ENCODE measurements at places on chromosomes 3 and 15.

GRCh38 chr3:20125897-20126296 lies 60.1 kb downstream of the SGO1 start:
- no peak for DNase-seq

- DNase-seq = no peak
Observed at GRCh38 chr3:133535971-133536881, 37.3 kb upstream of the CDV3 start.

- no peak for DNase-seq
Observed at GRCh38 chr3:60304112-60304511, 947.1 kb downstream of the FHIT start.

GRCh38 chr3:38347421-38348200 lies 1.0 kb downstream of the XYLB start:
- DNase-seq = no peak

DNA sequence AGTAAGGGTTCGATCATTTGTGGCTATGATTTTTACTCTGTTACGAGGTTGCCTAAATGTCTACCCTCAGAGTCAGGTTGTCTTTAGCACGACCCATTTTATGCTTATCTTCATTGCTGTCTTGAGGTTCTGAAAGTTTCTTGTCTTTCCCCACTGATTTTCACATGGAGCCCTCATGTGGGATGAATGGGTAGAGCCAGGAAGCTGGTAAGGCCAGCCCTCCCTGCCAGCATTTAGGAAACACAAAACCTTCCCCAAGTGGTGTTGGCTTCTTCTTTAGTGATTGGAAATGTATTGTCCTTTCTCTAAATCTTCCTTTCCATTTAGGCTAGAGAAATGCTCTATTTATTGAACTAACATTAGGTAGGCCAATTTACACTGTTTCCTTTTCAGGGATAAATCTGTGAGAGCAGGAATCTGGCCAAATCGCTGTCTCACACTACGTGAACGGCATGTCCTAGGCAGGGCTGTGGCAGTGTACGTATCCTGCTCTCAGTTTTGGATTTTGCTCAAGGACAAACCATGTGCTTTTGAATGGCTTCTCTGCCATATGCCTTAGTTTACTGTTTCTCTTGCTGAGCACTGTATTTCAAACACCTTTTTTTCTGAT lies 43.7 kb downstream of the MYZAP start:
- DNase-seq = no peak

- DNase-seq = no peak
Observed at GRCh38 chr15:25901811-25902605, 38.9 kb upstream of the ATP10A start.

DNA sequence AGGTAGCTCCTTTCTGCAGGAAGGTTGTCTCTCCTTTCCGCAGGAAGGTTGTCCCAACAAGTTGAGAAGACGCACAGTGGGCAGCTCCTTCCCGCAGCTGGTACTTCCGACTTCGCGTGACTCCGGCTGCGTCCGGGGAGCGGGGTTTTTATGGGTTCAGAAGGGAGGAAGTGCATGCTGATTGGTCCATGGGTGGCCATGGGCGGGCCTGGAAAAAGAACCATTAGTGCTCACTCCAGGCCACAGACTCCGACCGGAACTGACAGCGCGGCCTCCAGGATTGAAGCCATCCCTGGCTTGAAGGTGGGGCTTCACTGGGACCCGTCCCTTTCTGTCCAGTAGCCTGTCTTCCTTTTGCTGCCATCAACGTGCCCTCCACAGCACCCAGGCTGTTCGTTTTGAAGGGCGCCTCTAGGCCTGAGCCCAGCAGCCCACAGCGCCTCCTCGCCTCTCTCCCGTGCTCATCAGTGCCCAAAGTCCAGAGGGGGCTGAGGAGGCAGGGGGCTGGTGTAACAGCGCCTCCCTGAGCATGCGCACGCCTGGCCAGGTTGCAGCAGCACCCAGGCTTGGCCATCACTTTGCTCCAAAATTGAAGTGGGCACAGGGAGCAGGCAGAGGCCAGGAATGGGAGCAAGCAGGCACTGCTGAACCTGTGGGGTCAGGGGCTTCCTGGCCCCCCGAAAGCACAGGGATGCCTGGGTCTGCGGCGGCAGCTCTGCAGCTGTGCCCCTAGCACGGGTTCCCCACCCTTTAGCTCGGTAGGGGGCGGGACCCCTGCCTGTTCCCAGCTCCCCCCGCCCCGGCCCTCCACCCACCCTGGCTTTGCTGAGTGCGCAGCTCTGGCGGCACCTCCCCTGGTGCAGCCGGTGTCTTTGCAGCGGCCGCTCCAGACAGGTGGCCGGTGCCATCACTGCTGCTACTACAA lies 330.6 kb upstream of the MCTP2 start:
- no peak for DNase-seq

- DNase-seq = no peak
Observed at GRCh38 chr3:179168918-179169317, 20.8 kb downstream of the PIK3CA start.

- peak; percentile 53 for DNase-seq
Observed at GRCh38 chr3:15097891-15098290, 1.1 kb downstream of the RBSN start.

DNA sequence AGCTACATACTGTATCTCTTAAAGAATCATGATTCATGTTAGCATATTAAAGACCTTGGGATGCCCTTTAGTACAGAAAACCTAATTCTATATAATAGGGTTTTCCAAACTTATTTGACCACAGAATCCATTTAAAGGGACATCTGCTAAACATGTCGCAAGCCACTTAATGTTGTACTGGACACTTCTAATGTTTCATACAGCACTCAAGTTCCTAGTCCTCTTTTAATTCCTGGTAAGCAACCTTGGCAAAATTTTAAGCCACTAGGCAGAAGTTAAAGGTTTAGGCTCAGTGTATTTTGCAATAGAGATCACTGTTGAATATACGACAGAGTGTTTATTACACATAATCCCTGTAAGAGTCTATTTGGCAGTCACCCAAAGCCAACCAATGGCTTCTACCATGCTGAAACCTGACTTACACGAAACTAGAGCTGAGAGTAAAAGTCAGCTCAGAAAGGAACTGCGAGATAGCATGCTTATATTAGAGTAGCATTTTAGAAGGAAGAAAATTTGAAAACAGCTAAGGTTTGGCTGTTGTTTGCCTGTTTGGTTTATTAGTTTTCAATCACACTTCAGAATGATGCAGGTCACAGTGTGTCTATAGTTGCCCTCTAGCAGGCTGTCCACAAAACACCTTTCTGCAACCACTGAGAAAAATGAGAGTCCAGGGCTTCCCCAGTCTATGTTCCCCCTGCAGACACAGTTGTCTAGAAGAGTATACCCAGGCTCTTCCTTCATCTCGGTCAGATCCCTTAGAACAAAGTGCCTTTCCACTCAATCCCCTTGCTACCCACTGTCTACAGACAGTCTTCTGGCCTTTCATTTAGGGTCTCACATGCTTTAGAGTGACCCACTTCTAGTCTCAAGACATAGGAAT lies 104.4 kb downstream of the FMN1 start:
- DNase-seq = no peak

- no peak for DNase-seq
Observed at GRCh38 chr3:57923752-57924151, 84.5 kb upstream of the FLNB start.

DNA sequence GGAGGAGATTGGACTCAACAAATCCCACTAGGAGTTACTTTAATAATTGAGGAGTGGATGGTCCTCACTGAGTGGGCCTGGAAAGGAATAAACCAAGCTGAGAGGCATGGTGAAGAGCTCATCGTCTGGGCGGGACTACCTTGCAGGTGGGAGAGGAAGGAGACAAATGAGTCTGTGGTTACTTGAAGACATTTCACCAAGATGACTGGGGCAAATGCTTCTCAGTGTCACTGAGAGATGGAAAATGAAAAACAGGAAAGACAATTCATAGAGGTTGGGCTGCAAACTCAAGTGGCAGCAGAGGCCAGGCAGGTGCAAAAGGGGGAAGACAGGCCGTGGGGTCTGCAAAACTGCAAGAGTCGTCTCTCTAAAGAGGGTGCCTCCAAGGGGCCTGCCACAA lies 1.5 kb upstream of the ARHGAP31 start:
- no peak for DNase-seq

DNA sequence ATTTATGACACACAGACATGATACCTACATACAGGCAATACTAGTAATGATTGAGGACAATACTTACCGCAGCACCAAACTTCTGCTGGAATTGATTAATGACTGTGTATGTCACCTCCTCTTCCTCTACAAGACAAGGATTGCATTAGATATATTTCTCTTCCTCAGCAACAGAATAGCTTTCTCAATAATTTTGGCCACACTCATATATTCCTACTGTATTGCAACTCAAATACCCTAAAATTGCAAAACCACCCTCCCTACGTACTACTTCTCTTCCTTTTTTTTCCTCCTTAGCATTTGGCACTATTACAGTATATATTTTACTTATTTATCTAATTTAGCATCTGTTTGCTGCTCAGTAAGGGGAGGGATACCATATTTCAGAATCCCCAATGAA lies 14.8 kb downstream of the EXD1 start:
- peak; percentile 62 for DNase-seq

GRCh38 chr3:19439944-19440343 lies 291.6 kb downstream of the KCNH8 start:
- no peak for DNase-seq

- no peak for DNase-seq
Observed at GRCh38 chr3:111675846-111676210, 80.7 kb upstream of the ZBED2 start.

DNA sequence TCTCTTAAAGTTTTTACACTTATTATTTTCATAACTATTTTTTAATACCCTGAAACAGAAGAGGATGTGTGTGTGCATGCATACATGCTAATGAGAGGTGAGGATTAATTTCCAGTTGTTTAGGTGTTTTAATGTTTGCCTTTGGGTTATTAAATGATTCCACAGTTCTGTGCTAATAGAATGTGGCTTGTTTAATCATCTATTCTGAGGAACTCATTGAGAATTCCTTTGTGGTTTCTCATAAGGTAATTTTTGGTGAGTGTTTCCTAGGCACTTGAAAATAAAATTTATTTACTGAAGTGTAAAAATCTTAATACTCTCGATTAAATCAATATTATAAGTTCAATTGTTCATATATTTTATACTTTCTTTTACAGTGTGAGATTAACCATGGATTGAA lies 38.0 kb downstream of the STAC start:
- no peak for DNase-seq

DNA sequence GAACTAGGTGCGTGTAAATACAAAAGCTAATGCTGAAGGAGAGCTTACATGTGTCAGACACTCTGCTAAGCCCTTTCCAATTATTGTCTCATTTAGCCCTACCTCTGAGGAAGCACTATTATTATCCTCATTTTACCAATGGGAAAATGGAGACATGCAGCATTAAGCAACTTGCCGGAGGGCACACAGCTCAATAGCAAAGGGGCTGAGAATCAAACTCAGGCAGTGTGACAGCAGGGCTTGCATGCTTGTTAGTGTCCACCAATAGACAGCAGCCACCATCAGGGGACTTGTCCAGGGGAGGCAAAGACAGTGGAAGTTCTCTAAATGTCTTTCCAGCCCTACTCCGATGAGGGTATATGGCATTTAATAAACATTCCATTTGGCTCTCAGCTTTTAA lies 548.6 kb downstream of the MAGI1 start:
- DNase-seq = no peak

- no peak for DNase-seq
Observed at GRCh38 chr15:76664895-76665294, 240.2 kb downstream of the SCAPER start.

DNA sequence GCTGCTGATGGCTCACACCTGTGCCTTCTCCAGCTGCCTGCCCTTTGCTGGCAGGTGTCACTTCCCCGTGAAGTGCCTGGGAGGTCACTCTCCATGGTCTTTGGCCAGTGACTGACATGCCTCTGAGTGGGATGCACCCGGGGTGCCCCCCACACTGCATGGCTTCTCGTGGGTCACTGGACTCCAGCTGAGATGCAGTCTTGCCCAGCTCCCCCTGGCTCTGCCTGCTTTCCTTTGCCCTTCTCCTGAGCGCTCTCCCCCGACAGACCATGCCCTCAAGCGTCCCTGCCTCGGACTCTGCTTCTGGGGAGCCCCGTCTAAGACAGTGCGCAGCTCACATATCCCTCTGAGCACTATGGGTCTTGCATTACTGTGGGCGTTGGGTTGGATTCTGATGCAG lies 14.4 kb downstream of the FBLN2 start:
- no peak for DNase-seq

GRCh38 chr3:38989917-38990510 lies 61.7 kb downstream of the SCN11A start:
- no peak for DNase-seq

GRCh38 chr3:65984975-65985374 lies 53.7 kb downstream of the MAGI1 start:
- DNase-seq = no peak

DNA sequence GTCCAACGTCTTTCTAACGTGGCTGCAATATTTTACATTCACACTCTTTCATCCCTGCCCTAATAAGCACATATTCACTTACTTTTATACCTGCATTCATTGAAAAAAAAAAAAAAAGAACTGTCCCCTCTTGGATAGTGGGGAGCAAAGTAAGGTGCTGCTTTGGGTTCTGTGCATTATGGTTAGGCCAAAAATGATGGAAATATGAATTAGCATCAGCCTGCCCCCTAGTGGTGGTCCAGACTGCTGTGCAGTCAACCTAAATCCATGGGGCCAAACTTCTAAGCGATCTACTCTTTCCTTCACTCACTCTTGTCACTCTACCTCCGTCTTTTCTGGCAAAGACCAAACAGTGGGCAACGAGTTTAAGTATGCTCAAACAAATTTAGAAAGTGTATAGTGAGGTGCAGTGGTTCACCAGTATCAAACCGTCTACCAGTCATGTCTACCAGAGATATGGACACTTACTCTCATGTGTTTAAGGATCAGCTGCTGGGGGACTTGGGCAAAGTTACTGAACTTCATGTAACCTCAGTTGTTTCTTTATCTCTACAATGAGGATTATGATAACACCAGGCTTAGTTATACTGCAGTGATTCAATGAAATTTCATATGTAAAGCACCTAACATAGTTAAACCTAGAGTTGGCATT lies 61.5 kb upstream of the GRM7 start:
- DNase-seq = no peak

GRCh38 chr3:68287101-68287500 lies 632.7 kb upstream of the SUCLG2 start:
- DNase-seq = no peak

- no peak for DNase-seq
Observed at GRCh38 chr3:88469216-88469615, 319.5 kb downstream of the C3orf38 start.

GRCh38 chr3:113265231-113265630 lies 53.9 kb downstream of the BOC start:
- DNase-seq = no peak

- DNase-seq = no peak
Observed at GRCh38 chr15:41936155-41936554, 36.2 kb downstream of the EHD4 start.

- DNase-seq = peak; percentile 47
Observed at GRCh38 chr3:183911763-183912506, 27.3 kb upstream of the PARL start.
